ENCODE measurements at places on chromosomes 16 and 17.

DNA sequence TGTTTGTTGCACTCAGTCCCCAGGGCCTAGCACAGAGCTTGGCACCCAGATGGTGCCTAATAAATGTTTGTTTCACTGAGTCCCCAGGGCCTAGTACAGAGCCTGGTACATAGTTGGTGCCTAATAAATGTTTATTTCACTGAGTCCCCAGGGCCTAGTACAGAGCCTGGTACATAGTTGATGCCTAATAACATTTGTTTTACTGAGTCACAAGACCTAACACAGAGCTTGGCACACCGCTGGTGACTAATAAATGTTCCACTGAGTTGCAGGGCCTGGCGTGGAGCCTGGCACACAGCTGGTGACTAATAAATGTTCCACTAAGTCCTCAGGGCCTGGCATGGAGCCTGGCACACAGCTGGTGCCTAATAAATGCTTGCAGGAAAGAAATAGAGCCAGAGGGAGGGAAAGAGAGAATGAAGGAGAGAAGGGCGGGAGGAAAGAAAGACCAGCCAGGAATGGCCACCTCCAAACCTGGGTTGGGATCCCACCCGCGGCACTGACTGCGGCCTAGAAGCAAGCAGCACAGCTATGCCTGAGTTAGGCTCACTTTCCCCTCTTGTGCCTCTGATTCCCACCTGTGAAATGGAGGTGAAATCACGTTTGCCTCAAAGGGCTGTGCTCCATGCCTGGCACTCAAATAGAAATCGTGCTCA is 7.5 kb downstream of the SLC5A11 start:
- no peak for DNase-seq

DNA sequence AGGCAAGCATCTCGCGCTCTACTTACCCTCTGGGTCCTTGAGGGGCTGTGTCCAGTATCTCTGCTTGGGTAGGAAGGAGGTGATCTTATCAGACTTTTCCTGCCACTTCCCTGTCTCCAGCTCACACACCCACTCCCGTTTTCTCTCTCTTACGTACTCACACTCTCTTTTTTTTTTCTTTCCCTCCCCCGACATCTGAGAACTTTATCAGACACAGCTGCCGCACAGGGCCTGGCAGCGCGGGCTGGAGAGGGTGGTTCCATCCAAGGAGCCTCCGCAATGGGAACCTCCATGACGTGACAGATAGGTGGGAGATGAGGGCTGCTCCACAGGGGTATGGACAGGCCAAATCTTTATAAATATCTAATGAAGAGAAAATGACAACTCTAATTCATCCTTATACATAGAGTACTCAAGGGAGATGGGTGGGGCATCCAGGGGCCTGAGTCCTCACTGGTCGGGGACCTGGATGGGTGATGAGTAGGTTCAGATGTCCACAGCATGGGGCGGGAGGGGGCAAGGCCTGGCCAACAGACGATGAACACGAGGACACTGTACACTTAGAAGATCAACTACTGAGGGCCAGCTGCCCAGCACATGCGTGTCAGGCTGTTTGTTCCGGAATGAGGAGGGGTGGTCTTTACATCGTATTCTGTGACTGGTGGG is 23.3 kb downstream of the MINK1 start:
- no peak for DNase-seq

DNA sequence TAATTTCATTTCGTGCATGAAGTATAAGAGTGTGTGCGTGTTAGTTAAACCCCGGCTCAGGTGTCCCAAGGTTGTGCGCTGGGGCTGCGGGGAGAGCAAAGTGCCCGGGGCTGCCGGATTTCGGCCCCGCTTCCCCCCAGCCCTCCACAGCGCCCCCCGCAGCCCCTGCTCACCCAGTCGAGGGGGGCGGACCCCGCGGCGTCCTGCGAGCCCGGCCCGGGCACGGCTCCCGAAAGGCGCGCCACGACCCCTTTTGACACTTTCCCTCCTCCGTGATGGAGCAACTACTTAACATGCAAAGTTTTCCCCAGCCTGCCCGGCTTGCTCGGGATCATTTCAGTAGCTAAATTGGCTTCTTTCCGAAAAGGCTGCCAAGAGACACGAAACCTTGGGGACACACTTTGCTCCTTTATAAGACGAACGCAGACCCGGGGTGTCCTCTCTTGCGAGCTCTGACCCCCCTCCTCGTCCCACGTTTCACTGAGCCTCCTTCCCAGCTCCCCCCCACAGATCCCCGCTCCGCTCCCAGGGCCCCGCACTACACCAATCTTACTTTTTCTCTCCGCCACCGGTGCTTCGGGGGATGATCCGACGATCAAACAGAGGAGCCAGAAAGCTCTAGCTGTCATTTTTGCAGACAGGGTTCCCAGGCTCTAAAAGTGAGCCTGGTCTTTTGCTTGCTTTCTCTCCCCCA is 552 bp downstream of the C17orf58 start:
- peak; percentile 37 for DNase-seq

GRCh38 chr16:30444231-30445148 is 1.2 kb downstream of the SEPHS2 start:
- DNase-seq = no peak

DNA sequence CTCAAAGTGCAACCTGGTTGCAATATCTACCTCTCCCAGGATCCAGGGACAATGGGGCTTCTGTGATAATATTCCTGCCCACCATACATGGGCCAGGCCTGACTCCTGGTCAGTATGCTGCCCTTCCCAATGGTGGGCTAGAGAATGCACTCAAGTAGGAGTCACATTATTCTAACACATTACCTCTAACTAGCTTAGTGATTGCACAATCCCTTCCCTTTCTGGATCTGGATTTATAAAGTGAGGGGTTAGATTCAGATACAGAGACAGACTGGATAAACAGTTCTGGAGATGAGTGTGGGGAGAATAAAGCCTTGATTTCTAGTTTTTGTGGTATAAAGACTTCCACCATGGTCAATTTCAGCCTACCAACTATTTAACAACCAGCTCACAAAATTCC is 33.0 kb downstream of the LYRM1 start:
- no peak for DNase-seq

Data from activated CD8-positive, alpha-beta T cell treated with anti-CD3 and anti-CD28 coated beads, Interleukin-2, amount 10 ng/mL, durations not matched to agents 7 days and 5 days (primary cell).